Activated CD4-positive, alpha-beta T cell treated with anti-CD3 and anti-CD28 coated beads, Interleukin-2, amount 50 U/mL, for 16 hours (primary cell): ENCODE measurements at places on chromosomes 5 and 9.

GRCh38 chr5:93072831-93073459, 508.1 kb downstream of the NR2F1-AS1 start:
- DNase-seq = no peak

GRCh38 chr9:76895186-76895585, 10.7 kb downstream of the PRUNE2 start:
- DNase-seq = no peak

- no peak for DNase-seq
Observed at GRCh38 chr5:121693864-121694263, 157.8 kb upstream of the FTMT start.

GRCh38 chr9:33458444-33458843, 11.1 kb upstream of the AQP3 start:
- peak; percentile 74 for DNase-seq

GRCh38 chr9:114757984-114758383, 47.9 kb downstream of the TNFSF15 start:
- no peak for DNase-seq

DNA sequence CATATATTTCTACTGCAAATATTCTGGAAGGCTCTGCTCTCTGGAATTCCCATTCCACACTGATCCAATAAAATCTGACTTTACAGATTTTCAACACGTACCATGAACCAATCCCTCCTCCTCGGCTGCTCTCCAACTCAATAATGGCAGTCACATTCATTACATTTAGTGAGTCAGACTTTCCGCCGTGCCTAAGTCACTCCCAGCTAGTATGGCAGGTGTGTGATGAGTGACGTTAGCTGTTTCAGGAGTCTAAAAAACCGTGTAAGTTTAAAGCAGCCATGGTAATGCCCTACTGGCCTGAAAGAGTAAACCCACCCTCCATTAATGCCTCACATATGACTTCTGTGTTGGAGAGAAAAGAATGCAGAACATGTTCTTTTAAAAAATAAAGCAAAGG, 3.3 kb downstream of the FBN2 start:
- no peak for DNase-seq

- no peak for DNase-seq
Observed at GRCh38 chr9:75850459-75851200, 39.8 kb upstream of the PCSK5 start.
